ENCODE measurements at places on chromosomes 16 and 17.

- no peaks in the 10 kb centered on the region for H3K4me1 ChIP-seq
- no peak overlapping the region for H3K27ac ChIP-seq
- H3K4me3 ChIP-seq = no peak overlapping the region
- H3K27me3 ChIP-seq = no peaks in the 10 kb centered on the region
These were observed 28.0 kb downstream of the CRHR1 start for GRCh38 chr17:45812102-45812501.

DNA sequence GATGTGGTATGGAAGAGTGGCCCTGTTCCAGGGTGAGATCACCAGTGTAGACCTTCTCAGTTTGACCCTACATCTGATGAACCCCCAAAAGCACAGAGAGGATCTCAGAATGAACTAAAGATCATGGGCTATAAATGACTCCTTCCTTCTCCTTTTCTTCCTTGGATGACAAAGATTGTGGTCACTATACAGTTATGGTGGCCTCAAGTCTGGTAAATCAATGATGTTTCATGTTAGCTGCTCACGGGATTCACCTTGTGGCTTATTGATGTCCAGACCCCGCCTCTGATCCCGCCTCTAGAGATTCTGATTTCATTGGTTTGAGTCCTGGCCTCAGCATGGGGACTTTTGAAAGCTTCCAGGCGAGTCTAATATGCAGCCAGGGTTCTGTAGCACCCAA is 112.2 kb downstream of the PITPNC1 start:
- H3K4me1 ChIP-seq = peaks cover 16% of the 10 kb centered on the region
- no peak for DNase-seq
- no peaks in the 10 kb centered on the region for H3K27me3 ChIP-seq
- H3K36me3 ChIP-seq = no peaks in the 10 kb centered on the region
- no peak overlapping the region for H3K27ac ChIP-seq
- H3K4me3 ChIP-seq = no peak overlapping the region

DNA sequence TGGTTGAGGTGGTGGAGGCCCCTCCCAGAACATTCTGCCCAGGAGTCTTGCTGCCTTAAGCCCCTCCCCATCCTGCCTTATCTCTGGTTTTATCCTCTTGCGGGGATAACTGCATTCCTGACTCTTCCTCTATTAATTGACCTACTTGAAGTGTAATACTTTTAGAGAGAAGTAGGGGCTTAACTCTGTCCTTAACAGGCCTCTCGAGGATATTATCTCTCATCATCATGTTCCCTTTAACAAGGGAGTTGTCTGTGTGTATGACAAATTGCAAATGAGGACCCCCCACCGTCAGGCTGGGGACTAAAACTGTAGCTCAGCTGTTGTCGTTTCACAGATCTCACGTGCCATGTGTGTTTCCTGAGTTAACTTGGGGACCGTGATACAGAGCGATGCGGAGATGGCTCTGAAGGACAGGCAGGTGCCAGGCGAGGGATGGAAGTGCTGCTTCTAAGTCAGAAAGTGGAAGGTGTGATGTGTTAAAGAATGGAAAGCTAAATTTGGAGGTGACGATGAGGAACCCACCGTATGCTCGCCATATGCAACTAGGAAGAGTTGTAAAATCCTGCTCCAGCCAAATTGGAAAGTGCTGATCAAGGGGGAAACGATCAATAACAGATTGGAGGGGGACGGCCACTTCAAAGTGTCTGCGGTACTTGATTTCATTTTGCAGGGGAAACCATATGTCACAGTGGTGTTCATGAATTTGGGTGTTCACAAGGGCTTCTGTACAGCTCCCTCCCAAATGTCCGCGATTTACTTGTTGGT is 106.3 kb downstream of the RPTOR start:
- H3K27ac ChIP-seq = no peak overlapping the region
- no peaks in the 10 kb centered on the region for H3K27me3 ChIP-seq
- no peak for DNase-seq
- H3K36me3 ChIP-seq = no peaks in the 10 kb centered on the region
- H3K4me3 ChIP-seq = no peak overlapping the region
- peaks cover 18% of the 10 kb centered on the region for H3K4me1 ChIP-seq

- H3K4me1 ChIP-seq = no peaks in the 10 kb centered on the region
- H3K27me3 ChIP-seq = no peaks in the 10 kb centered on the region
- H3K27ac ChIP-seq = no peak overlapping the region
- peaks cover 93% of the 10 kb centered on the region for H3K36me3 ChIP-seq
- H3K4me3 ChIP-seq = no peak overlapping the region
These were observed 16.5 kb upstream of the CLEC18C start for GRCh38 chr16:70157105-70157476.

GRCh38 chr17:81583589-81584342 is 31.6 kb upstream of the FAAP100 start:
- DNase-seq = no peak
- no peak overlapping the region for H3K4me3 ChIP-seq
- H3K27ac ChIP-seq = no peak overlapping the region
- H3K36me3 ChIP-seq = peaks cover 46% of the 10 kb centered on the region

DNA sequence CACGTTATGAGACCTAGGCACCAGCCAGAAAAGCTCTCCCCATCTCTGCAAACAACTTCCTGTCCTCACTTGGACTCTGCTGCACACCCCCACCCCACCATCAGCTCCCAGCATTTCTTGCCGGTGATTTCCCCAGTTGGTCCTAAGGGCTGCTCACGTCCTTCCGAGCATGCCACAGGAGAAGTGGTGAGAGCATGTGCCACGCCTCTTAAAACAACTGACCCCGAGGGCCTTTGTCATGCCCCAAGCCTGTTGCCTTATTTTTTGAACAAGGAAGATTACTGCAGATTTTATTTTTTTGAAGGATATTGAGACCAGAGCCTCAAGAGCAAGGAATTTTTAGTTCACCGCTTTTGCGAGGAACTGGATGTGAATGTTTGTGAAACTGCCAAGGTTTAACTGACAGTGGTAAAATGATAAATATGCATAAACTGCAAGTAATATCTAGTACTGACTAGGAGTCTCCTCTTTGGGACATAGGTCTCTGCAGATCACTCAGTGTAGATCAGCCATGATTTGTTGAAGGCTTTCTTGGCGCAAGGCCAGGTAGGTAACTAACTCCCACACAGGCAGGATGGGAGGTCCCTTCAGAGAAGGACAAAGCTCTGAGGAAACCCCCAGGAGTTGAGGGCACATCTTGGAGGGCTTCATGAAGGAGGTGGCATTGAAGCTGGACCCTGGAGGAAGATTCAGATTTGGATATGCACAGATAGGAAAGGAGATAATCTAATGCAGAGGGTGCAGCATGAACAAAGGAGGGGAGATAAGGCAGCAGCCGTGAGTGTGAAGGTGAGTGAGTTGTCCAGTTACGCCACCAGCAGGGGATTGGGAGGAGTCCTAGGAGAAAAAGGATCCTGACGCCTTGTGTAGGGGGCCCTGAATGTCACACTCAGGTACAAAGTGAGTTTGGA is 44.7 kb downstream of the TMEM132E start:
- no peak overlapping the region for H3K4me3 ChIP-seq
- H3K4me1 ChIP-seq = no peaks in the 10 kb centered on the region
- H3K27me3 ChIP-seq = no peaks in the 10 kb centered on the region
- H3K27ac ChIP-seq = no peak overlapping the region

GRCh38 chr16:31505483-31505882 is 2.7 kb downstream of the RUSF1 start:
- H3K4me1 ChIP-seq = peaks cover 45% of the 10 kb centered on the region
- no peak for DNase-seq
- no peaks in the 10 kb centered on the region for H3K27me3 ChIP-seq
- no peak overlapping the region for H3K4me3 ChIP-seq
- no peak overlapping the region for H3K27ac ChIP-seq
- no peaks in the 10 kb centered on the region for H3K36me3 ChIP-seq

- no peak for DNase-seq
- H3K27me3 ChIP-seq = no peaks in the 10 kb centered on the region
- H3K4me1 ChIP-seq = peaks cover 3% of the 10 kb centered on the region
- H3K36me3 ChIP-seq = no peaks in the 10 kb centered on the region
- H3K27ac ChIP-seq = no peak overlapping the region
These were observed 159.1 kb downstream of the WWOX start for GRCh38 chr16:78258375-78259065.

DNA sequence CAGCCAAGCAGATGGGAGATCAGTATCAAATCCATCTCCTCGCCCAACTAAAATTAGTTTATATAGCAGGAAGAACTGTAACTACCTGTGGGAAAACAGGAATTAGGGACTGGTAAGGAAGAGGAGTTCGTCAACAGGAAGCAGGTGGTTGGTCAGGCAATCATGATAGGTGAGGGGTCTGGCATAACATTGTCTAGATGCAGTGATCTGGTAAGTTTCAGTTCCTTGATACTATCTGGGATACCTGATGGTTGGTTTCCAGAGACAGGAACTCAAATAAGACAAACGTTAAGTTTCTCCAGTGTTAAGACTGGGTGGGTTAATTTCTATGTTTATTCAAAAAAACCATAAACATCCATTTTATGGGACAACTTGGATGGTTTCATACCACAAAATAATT is 53.8 kb downstream of the CEP112 start:
- no peaks in the 10 kb centered on the region for H3K36me3 ChIP-seq
- H3K4me1 ChIP-seq = no peaks in the 10 kb centered on the region
- no peaks in the 10 kb centered on the region for H3K27me3 ChIP-seq

DNA sequence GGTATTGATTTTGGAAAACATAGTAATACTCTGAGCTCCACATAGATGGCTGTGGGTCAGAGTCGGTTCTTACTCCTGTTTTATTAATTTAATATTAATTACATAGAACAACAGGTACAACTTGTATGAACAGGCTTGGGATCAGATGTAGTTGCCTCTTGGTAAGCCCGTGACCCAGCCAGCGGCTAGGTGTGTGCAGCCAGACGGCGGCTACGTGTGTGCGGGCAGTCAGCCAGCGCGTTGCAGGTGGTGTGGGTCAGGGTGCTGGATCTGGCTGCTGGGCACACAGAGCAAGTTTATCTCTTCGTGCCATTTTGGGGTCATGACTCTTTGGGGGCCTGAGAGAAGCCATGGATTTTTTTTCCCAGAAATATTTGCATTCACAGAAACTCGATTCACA is 30.3 kb downstream of the DBNDD1 start:
- no peak overlapping the region for H3K4me3 ChIP-seq
- no peaks in the 10 kb centered on the region for H3K27me3 ChIP-seq
- no peak for DNase-seq
- H3K27ac ChIP-seq = no peak overlapping the region

- no peaks in the 10 kb centered on the region for H3K36me3 ChIP-seq
- no peak for DNase-seq
- no peaks in the 10 kb centered on the region for H3K27me3 ChIP-seq
- H3K4me1 ChIP-seq = no peaks in the 10 kb centered on the region
- H3K27ac ChIP-seq = no peak overlapping the region
These were observed 34.0 kb upstream of the PIRT start for GRCh38 chr17:10871914-10872313.

GRCh38 chr16:1159325-1159972 is 6.5 kb downstream of the CACNA1H start:
- peaks cover 11% of the 10 kb centered on the region for H3K4me1 ChIP-seq
- no peaks in the 10 kb centered on the region for H3K36me3 ChIP-seq
- H3K27me3 ChIP-seq = no peaks in the 10 kb centered on the region

DNA sequence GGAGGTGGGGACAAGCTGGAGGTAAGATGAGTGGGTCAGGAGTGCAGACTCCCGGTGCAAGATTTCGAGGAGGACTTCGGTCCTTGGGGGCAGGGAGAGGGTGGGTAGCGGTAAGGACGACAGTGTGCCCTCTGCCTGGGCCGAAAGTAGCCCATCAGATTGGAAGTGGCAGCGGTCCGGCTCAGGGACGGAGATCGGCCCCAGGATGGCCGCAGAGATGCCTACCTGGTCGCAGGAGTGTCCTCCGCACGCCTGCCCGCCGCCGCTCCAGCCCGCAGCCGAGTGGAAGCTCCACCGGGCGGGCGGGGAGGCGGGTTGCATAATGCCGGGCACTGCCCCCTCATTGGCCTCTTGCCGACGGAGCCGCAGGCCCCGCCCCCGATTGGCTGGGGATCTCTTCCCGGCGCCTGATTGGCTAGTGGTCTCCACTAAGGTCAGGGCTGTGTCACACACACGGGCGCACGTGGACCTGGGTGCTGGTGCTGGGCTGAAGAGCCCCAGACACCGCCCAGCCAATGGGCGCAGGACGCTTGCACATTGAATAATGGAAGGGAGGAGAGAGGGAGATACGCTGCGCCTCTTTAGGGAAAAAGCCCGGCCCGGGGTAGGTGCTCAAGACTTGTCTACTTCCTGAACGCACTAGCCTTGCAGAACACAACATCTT is at the start of gene PER1:
TSS of gene PER1 (minus strand) at position 293 of the 664 bp plus-strand sequence. CDS start 1,698 bp downstream, outside the sequence.
- peaks cover 18% of the 10 kb centered on the region for H3K4me1 ChIP-seq
- H3K27ac ChIP-seq = peak within 1 kb of the TSS; percentile 100
- peaks cover 35% of the 10 kb centered on the region for H3K36me3 ChIP-seq
- H3K27me3 ChIP-seq = no peaks in the 10 kb centered on the region
- peak; percentile 87 for DNase-seq
- peak within 1 kb of the TSS; percentile 76 for H3K4me3 ChIP-seq

- peaks cover 10% of the 10 kb centered on the region for H3K4me1 ChIP-seq
- H3K36me3 ChIP-seq = no peaks in the 10 kb centered on the region
- H3K4me3 ChIP-seq = no peak overlapping the region
- H3K27ac ChIP-seq = no peak overlapping the region
- no peak for DNase-seq
- H3K27me3 ChIP-seq = no peaks in the 10 kb centered on the region
These were observed 4.7 kb upstream of the ZNHIT3 start for GRCh38 chr17:36481829-36482228.

DNA sequence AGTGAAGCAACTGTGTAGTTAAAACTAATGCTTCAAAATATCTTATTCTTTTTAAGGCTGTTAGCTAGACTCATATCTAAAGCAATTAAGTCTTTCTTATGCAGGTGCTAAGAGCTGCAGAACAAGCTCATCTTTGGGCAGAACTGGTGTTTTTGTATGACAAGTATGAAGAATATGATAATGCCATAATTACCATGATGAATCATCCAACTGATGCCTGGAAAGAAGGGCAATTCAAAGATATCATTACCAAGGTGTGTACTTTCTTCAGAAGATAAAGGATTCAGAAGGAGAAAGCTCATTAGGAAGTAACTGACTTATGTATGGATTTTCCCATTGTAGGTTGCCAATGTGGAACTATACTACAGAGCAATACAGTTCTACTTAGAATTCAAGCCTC is 23.9 kb downstream of the PTRH2 start:
- H3K4me1 ChIP-seq = peaks cover 9% of the 10 kb centered on the region
- no peak overlapping the region for H3K27ac ChIP-seq
- H3K36me3 ChIP-seq = peaks cover 57% of the 10 kb centered on the region
- no peak overlapping the region for H3K4me3 ChIP-seq

DNA sequence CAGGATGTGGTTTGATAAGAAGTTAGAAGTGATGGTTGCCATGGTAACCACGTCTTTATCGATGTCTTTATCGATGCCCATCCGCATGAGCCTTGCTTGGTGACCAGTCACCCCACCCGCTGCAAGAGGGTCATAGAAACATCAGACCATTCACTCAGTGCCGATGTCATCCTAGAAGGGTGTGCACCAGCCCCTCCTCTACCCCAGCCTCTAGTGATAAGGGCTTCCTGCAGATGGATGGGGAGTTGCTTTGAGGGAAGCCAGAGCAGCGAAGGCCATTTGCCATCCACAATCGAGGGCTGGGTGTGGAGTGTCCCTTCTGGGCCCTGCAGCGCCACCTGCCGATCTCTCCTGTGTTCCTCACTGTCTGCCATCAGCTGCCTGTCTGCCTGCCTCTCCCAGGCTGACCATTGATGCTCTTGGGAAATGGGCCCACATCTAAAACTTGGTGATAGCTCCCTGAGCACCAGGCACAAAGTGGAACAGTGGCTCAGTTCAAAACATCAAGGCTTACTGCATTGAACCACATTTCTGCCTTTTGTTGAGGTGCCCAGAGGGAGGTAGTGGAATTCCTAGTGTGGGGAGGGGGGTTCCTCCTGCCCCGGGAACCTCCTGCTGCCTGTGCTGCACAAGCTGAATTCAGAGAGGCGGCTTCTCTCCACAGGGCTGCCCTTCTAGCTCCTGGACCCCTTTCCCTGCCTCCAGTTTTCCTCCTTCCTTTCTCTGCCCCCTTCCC is 8.9 kb downstream of the CALB2 start:
- no peak overlapping the region for H3K4me3 ChIP-seq
- DNase-seq = no peak
- H3K4me1 ChIP-seq = no peaks in the 10 kb centered on the region
- no peaks in the 10 kb centered on the region for H3K27me3 ChIP-seq
- no peak overlapping the region for H3K27ac ChIP-seq
- no peaks in the 10 kb centered on the region for H3K36me3 ChIP-seq

All from thoracic aorta (tissue), 2 donors.